A549 treated with Mapracorat at 1 μM for 4 hours (cell line): ENCODE measurements at places on chromosomes 16 and 17. TPM values are rescaled to one million over a fixed set of nuclear protein-coding genes. Genes with fewer than 3 reads are reported as not detected.

TMEM100 gene
- 0.15 TPM in 1 of 5 replicates, not detected in the others for total RNA-seq

OR2C1 gene
- total RNA-seq, result not detected in 5 replicates

MAP1LC3B gene
- 74.7 to 94.4 TPM (median 84.2 TPM) in 5 replicates for total RNA-seq

SOX9 gene
- 7.3 to 9.7 TPM (median 8.1 TPM) in 5 replicates for total RNA-seq

WFIKKN1 gene
- 0.08 to 0.23 TPM (median 0.12 TPM) in 5 replicates for total RNA-seq

ORMDL3 gene
- total RNA-seq, result 29.3 to 44.6 TPM (median 41.0 TPM) in 5 replicates

SCARF1 gene
- total RNA-seq, result 0.20 to 0.38 TPM (median 0.27 TPM) in 5 replicates

CCR7 gene
- total RNA-seq, result 0.94 to 1.3 TPM (median 1.2 TPM) in 5 replicates

SBK1 gene
- total RNA-seq, result 0.19 to 0.36 TPM (median 0.26 TPM) in 5 replicates

NPTX1 gene
- 120 to 209 TPM (median 169 TPM) in 5 replicates for total RNA-seq

CTNS gene
- total RNA-seq, result 10.4 to 14.3 TPM (median 13.8 TPM) in 5 replicates

WFDC1 gene
- 0.27 TPM in 1 of 5 replicates, not detected in the others for total RNA-seq

HBZ gene
- 0.19 TPM in 1 of 5 replicates, not detected in the others for total RNA-seq

MAPT gene
- total RNA-seq, result 1.2 to 2.5 TPM (median 1.5 TPM) in 5 replicates

TMED6 gene
- total RNA-seq, result not detected in 5 replicates

HSD17B2 gene
- total RNA-seq, result 0.15 TPM in 1 of 5 replicates, not detected in the others

TOP3A gene
- total RNA-seq, result 30.6 to 40.4 TPM (median 36.3 TPM) in 5 replicates

WNT9B gene
- total RNA-seq, result not detected in 5 replicates

SLC39A11 gene
- 14.3 to 16.3 TPM (median 15.5 TPM) in 5 replicates for total RNA-seq

ERN2 gene
- not detected in 5 replicates for total RNA-seq

MLKL gene
- total RNA-seq, result 31.9 to 37.6 TPM (median 36.7 TPM) in 5 replicates

KIF1C gene
- total RNA-seq, result 107 to 129 TPM (median 121 TPM) in 5 replicates

AURKB gene
- total RNA-seq, result 142 to 164 TPM (median 153 TPM) in 5 replicates

CASKIN1 gene
- total RNA-seq, result 0.33 to 1.1 TPM (median 0.49 TPM) in 5 replicates

KRTAP2-1 gene
- not detected in 5 replicates for total RNA-seq

CDRT15 gene
- not detected in 5 replicates for total RNA-seq

KRTAP4-4 gene
- total RNA-seq, result not detected in 5 replicates

PERCC1 gene
- total RNA-seq, result not detected in 5 replicates

MT4 gene
- total RNA-seq, result not detected in 5 replicates

KRTAP1-5 gene
- not detected in 5 replicates for total RNA-seq

MYLK3 gene
- 0.03 to 0.14 TPM (median 0.09 TPM) in 5 replicates for total RNA-seq

KRT13 gene
- total RNA-seq, result 0.12 to 0.41 TPM (median 0.37 TPM) in 5 replicates

KRTAP17-1 gene
- total RNA-seq, result not detected in 5 replicates

AXIN1 gene
- 24.5 to 34.7 TPM (median 31.7 TPM) in 5 replicates for total RNA-seq

TMC5 gene
- total RNA-seq, result 4.8 to 7.3 TPM (median 5.3 TPM) in 5 replicates

KIF2B gene
- not detected in 5 replicates for total RNA-seq

CLEC18A gene
- 0.09 to 0.23 TPM (median 0.14 TPM) in 4 of 5 replicates, not detected in the other for total RNA-seq

TP53TG3C gene
- total RNA-seq, result 0.68 to 1.0 TPM in 2 of 5 replicates, not detected in the others

METRN gene
- 73.6 to 219 TPM (median 212 TPM) in 5 replicates for total RNA-seq

MSRB1 gene
- 34.0 to 45.3 TPM (median 40.5 TPM) in 5 replicates for total RNA-seq

RABEP2 gene
- total RNA-seq, result 7.8 to 10.8 TPM (median 9.0 TPM) in 5 replicates

ZNF597 gene
- 0.98 to 1.1 TPM (median 1.0 TPM) in 5 replicates for total RNA-seq

NME4 gene
- total RNA-seq, result 288 to 451 TPM (median 424 TPM) in 5 replicates
